ENCODE measurements at places on chromosomes 2 and 18.

- no peak for DNase-seq
These were observed 227.5 kb upstream of the KCNH7 start for GRCh38 chr2:163066085-163066484.

DNA sequence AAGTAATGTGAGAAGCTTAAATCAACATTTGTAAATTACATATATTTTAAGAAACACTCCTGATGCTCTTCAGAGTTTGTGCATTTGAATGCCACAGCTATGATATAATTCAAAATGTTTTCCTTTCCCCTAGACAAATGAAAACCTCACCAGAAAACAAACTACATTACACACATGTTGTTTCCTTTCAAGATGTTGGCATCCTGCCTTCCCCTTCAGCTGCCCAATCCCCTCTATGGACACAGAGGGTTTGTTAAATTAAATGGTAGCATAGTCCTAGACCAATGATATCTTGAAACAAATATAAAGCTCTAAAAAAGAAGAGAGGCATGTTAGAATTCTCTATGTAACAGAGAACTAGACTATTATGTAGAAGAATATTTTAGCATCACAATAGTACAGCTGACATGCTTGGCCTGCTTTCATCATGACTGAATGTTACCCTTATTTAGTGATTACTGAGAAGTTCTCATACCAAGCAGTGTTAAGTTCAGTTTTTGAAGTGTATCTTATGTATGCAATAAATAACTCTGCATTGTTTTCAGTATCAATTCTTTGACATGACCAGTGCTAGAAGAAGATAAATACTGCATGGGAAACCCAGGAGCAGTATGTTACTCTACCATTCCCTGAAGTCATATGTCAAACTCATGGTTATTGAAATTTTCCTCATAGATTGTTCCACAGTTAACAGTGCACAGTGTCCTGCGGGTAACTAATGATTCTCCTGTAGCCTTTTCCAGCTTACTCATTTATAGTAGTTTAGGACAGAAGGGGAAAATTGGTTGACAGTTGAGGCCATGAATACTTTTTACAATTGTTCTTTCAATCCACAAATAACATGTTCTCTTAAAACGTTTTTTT is 316.3 kb upstream of the KCNJ3 start:
- no peak for DNase-seq

- peak; percentile 38 for DNase-seq
These were observed 65.8 kb downstream of the FAM210A start for GRCh38 chr18:13660510-13660909.

DNA sequence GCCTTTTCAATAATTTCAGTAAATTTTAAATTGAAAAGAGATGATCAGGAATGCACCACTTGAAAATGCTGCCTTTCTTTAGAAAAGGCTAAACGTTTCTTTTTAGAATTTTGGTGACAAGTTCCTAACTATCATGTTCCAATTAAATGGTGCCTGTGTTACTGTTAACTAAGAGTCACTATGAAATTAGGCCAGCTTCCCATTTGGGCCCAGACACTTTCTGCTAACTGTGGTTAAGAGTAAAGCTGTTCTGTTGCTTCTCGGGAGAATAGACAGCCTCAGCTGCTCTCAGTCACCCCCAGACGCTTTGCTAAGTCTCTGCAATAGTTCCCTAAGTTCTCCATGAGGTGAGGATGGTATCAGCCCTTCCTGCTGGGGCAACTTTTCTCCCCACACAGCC is 90.2 kb downstream of the NPAS2 start:
- DNase-seq: no peak

DNA sequence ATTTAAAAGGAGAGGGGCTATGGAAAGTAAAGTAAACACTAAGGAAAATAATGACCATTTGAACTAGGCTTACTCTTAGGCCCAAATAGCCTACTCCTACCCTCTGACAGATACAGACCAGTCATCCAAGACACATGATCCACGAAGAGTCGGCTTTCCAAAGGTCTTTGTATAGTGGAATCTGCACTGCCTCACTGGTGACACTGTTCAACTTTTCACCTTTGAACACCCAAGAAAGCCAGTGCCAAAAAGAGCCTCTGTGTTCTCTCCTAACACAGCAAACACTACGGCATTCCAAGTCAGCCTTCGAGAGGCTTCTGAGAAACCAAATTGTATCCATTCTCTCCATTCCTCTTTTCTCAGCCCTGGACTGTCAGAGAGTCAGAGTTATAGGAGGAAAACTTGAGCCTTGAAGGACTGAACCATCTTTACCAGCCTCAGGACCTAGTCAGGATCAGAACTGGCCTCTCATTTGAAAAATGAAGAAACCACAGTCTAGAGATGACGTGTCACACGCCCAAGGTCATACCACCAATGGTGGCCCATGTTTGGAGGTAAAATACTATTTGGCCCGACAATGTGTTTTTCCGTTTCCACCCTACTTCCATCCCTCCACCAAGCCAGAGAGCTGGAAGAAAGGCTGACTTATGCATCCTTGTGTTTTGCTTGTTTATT is 267.4 kb upstream of the ACVR2A start:
- no peak for DNase-seq

- DNase-seq: no peak
These were observed 95.0 kb downstream of the TNFRSF11A start for GRCh38 chr18:62420151-62420512.

GRCh38 chr2:188050726-188051125 is 240.9 kb upstream of the GULP1 start:
- DNase-seq: no peak

GRCh38 chr2:62423883-62424458 is 82.0 kb downstream of the TMEM17 start:
- peak; percentile 66 for DNase-seq

- DNase-seq: no peak
These were observed 484.8 kb upstream of the ID2 start for GRCh38 chr2:8197101-8197500.

GRCh38 chr2:20198001-20198400 is 26.9 kb downstream of the SDC1 start:
- no peak for DNase-seq

DNA sequence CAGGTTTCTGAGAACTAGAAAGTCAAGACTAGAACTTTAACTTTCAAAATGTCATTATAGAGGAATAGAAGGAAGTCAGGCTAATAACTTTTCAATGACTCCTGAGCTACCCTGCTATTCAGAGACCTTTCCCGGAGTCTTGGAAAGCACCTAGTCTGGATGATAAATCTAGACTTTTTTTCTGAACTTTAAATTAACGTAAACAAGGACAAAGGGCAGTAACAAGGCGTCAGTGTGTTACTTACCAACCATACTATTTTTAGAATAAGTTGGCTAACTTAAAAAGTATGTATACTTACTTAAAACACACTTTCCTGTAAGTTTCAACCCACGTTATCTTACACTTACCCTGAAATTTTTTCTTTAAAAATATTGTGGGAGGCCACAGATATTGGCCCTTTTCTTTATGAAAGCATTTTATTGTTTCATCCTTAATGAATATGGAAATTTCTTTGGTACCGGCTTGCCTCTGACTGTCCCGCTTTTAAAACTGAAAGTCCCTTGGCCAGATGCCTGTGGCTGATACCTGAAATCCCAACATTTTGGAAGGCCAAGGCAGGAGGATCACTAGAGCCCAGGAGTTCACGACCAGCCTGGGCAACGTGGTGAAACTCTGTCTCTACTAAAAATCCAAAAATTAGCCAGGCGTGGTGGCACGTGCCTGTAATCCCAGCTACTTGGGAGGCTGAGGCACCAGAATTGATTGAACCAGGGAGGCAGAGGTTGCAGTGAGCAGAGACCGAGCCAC is 9.7 kb downstream of the PMAIP1 start:
- no peak for DNase-seq

- DNase-seq: no peak
These were observed 5.6 kb downstream of the IDH1 start for GRCh38 chr2:208249296-208249695.

DNA sequence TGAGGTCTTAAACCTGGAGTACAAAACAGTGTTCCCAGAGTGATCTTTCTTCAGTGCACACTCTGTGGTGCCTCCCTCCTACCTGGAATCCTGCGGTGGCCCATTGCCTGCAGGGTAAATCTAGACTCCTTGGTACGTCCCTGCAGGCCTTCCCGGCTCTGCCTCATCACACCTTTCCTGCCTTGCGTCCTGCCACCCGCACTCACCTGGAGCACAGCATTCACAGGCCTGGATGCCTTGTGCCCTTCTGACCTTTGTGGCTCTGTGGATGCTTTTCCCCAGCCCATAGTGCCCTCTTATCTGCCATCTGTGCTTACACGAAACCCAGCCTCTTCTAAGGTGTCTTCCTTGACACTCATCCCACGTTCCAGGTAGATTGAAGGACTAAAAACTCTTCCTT is 62.7 kb downstream of the PRKRA start:
- DNase-seq: no peak

DNA sequence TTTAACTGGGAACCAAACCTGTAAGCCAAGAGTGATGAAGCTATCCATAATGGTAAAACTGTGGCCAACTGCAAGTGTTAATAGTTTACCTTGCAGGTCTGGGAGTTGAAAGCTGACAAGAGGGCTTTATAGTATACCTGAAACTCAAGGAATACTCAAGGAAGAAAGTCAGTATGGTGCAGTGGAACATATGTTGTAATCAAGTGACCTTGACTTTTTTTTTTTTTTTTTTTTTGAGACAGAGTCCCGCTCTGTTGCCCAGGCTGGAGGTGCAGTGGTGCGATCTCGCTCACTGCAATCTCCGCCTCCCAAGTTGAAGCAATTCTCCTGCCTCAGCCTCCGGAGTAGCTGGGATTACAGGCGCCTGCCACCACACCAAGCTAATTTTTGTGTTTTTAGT is 27.6 kb downstream of the VIL1 start:
- DNase-seq: no peak

- DNase-seq: no peak
These were observed 73.5 kb downstream of the CHN1 start for GRCh38 chr2:174931724-174932123.

GRCh38 chr2:99348173-99348572 is 11.0 kb downstream of the EIF5B start:
- no peak for DNase-seq

DNA sequence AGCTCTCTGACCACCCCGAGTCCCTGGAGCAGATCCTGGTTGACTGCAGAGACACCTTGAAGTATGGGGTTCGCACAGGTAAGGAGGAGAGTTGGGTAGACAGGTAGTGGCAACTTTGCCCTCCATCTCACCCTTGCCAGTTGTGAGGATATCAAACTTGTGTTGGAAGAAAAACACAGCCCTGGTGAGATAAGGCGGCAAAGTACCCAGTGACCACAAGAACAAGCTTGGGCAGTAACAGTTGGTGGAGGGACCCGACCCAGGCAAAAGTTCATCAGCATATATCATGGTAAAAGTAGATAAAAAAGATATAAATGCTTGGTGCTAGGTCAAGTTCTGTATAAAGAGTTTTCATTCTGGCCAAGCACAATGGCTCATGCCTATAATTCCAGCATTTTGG is 14.4 kb downstream of the GAD1 start:
- DNase-seq: no peak

DNA sequence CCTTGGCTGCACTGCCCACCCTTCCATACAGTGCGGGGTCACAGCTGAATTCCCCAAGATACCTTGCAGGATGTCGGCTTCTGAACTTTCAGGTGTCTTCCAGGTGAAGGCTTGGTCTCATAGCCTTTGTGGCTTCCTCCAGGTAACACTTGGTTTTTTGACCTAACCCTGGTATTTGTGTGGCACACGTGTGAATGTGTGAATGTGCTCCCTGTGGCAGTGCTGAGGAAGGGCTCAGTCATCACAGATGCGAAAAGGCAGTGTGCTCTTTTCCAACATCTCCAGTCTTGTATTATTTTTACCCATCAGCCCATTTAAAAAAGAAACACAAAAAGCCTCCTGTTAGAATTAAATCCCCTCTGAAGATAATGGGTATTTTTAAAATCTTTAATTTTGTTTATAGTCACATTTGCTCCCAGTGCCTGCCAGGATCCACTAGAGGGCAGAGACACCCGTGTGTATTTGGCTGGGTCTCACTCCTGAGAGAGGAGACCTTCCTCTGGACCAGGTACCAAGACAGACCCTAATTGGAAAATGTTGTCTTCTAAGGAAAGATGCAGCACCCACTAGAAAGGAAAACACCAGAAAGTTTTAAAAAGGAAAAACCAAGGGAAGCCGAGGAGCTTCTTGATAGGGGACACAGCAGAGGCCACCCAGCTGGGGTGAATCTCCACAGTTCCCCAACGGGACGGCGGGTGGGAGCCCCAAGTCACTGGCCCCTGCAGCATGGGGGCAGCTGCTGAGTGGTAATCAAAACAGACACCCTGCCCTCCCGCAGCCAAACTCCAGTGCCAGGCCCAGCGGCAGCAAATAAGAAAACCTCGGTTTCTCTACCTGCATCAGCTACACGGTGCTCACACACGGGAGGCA is 27.7 kb downstream of the FAM110C start:
- DNase-seq: no peak
